ENCODE measurements at places on chromosomes 12 and 14.

DNA sequence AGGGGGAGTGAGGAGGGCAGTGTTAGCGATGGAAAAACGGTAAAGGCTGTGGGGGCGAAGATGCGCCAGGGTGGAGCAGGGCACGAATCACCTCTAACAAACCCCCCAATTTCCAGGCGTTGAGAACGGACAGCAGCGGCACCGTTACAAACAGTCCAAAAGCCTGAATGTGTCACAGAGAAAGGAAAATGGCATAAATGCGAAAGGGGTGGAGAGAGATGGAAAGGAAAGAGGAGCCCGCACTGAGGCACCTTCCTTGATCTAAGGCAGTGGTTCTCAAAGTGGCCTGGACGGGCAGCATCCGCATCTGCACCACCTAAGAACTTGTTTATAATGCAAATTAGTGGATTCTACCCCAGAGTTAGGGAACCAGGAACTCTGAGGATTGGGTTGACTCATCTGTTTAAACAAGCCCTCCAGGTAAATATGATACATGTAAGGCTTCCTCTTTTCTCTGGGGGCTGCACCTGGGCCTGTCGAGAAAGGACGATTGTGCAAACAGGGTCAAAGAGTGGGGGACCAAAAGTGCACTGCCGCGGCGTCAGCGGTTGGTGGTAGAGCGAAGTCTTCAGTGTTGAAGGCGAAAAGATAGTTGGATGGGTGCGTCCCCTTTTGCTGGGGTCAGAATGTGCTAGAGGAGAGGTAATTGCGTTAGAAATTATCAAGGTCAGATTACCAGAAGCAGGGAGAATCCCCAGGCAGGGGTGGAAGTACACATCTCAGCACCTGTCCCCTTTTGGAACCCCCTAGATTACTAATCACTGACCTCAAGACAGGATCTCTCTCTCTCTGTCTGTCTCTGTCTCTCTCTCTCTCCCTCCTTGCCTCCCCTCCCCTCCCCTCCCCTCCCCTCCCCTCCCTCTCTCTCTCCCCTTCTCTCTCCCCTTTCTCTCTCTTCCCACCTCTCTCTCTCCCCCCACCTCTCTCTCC, 1.3 kb upstream of the KCNH5 start:
- DNase-seq: no peak

GRCh38 chr14:68598621-68599447, 194.0 kb downstream of the ZFP36L1 start:
- DNase-seq: peak; percentile 69

DNA sequence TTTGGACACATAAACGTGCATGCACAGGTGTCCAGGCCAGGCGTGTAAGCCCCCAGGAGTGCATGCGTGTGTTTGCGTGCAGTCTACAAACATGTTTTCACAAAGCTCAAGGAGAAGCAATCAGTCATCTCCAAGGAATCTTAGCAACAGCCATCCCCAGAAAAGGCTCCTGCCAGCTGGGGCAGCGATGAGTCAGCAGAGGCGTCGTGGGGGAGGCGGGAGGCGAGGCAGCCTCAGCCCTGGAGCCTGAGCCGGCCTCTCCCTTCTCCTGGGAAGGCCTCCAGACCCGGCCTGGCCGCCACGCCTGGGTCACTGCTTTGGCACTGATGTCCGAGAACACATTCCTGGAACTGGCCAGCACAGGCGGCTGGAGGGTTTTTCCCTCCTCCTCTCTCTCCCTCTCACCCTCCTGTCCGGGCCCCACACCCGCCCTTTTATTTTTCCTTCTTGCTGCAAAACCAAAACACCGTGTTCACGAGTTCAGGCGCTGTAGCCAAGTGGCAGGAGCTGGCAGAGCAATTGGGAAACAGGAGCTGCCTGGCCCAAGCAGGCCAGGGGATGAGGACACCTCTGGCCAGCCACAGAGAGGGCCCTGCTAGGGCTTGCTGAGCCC, 92.7 kb downstream of the LRRC74A start:
- peak; percentile 91 for DNase-seq

GRCh38 chr12:72275526-72275925, 3.4 kb downstream of the TRHDE start:
- no peak for DNase-seq

DNA sequence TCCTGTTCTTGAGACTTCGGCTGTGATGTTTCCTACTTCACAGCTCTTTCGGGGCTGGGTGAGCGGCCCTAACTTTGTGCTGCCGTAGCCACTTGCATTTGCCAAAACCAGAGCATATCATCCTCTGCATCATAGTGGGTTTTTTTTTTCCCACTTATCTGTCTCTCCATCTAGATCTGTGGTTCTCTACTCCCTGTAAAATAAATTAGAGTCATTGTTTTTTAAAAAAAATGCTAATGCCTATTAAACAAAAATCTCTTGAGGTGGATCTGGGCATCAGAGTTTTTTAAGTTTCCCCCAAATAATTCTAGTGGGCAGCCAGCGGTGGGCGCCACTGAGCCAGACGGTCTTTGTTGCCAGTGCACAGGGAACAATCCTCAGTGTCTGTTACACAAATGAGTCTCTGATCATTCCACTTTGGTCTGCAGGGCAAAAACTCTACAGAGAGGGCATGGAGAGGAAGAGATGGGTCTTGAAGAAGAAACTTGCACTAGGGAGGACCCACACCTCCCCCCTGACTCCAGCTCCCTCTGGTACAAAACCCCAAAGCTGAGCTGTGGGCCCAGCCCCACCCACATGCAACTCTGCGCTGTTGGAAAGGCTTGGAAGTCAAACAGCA, 62.4 kb upstream of the BCL2L14 start:
- no peak for DNase-seq

DNA sequence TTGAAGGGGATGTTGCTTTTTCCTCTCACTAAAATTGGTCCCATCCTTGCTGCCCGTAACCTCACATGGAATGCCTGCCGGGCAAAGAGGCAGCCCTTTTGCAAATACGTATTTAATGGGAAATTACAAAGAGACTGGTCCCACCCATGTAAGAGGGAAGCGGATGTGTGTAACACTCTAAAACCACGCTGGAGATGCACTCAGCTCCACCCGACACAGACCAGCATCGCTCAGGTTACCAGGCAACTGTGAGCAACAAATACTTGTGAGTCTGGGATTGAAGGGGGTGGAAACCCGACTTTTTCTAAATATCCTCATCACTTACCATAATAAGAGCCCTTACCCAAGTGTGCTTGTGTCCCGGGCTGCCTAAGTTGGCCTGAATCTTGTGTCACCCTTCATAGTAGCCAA, 47.7 kb downstream of the ELK3 start:
- peak; percentile 53 for DNase-seq

GRCh38 chr14:92984082-92984788, 61.3 kb downstream of the CHGA start:
- DNase-seq: no peak

GRCh38 chr12:128450810-128451209, 183.8 kb downstream of the TMEM132C start:
- DNase-seq: no peak

DNA sequence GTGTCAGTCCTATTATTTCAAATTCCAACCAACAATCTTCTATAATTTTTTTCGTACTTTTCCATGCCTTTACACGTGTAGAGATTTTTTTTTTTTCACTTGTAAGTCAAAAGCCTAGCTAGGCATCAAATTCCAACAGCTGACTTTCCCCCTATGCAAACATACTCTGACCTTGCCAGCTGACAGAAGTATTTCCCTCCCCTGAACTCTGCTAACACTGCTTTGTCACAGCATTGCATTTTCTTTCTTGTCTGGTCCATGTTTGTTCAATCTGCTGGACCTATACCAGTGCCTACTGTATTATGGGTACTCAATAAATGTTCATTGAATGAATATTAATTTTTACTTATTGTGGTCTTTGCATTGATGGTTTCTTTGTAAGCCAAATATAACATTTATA, 435.3 kb upstream of the GARIN6 start:
- no peak for DNase-seq

GRCh38 chr14:50099335-50099734, 17.0 kb downstream of the VCPKMT start:
- no peak for DNase-seq

DNA sequence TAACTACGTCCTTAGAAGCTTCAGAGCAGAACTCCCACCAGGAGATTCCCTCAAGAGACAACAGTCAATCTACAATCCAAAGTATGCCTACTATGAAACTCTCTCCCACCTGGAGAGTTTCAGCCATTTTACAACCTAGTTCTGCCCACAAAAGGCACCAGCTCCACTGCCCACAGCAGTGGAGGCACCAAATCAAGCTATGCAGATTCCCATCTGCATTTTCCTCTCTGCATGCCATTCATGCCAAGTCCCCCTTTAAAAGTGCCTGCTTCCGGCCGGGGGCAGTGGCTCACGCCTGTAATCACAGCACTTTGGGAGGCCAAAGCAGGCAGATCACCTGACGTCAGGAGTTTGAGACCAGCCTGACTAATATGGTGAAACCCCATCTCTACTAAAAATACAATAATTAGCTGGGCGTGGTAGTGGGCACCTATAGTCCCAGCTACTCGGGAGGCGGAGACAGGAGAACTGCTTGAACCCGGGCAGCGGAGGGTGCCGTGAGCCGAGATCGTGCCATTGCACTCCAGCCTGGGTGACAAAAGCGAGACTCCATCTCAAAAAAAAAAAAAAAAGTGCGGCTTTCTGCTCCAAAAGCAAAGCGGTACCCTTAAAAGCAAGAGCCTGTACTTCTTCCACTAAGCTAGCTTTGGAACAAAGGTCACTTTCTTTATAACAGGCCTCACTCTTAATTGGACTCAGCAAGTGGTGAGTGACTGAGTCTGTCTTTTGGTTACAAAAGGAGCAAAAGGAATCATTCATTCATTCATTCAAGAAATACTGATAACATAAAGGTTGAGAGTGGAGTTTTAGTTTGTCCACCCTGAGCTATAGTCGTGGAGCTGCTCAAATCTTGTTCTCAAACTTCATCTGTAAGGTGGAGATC, 10.1 kb upstream of the DLGAP5 start:
- DNase-seq: no peak

GRCh38 chr14:74239848-74240793, 872 bp downstream of the VSX2 start:
- no peak for DNase-seq

GRCh38 chr12:67270622-67271021, 1.5 kb downstream of the CAND1 start:
- no peak for DNase-seq

DNA sequence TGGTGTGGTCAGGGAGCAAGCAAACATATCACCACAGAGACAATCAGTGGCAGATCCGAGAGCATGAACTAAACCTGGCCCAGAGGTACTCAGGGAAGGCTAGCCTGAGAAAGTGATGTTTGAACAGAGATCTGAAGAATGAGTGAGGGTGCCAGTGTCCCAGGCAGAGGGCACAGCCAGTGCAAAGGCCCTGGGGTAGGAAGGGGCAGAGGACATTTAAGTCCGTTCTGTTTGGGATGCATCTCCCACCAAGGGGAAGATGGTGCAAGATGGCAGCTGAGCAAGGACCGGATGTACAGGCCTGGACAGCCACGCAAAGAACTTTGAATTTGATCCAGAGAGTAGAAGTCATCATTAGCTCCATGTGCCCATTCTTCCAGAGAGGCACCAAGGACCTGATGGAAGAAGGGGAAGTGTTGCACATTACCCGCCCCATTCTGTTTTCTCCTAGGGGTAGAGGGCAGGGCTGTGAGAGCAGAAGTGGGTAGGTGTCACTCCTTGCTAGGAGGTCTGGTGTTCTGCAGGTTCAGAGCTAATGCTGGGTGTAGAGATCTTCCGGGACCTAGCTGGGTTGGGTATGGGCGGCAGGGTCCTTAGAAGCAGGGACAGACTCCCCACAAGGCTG, 3.9 kb downstream of the DTX1 start:
- no peak for DNase-seq

DNA sequence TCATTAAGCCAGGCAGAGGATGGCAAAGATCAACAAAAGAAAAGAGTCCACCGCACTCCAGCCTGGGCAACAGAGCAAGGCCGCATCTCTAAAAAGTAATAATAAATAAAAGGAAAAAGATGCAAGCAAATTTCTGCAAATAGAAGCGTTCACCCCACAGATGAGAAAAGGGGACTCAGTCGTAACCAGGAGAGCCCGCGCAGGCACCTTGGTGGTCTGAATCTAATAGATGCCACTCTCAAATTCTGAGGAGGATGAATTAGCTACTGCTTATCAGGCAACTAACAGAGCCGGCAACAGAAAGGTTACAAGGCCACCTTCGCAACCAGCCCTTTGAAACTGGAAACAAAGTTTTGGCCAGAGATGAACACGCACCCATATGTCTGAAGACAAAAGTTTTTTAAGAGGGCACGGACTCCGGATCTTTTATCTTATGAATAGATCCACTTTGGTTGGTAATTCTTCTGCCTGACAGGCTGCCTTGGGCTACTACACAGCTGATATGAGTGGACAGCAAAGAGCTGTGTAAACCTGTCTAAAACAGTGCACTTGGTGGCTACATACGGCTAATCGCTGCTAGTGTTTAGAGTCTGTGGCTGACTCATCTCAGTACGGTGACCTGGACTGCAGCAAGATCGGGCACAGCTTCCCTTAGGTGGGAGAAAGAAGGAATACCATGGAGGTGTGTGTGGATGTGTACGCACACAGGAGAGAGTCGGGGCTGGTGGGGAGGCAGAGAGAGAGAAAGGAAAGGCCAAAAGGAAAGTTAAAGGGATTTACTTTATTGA, 32.9 kb upstream of the TTC7B start:
- DNase-seq: no peak

DNA sequence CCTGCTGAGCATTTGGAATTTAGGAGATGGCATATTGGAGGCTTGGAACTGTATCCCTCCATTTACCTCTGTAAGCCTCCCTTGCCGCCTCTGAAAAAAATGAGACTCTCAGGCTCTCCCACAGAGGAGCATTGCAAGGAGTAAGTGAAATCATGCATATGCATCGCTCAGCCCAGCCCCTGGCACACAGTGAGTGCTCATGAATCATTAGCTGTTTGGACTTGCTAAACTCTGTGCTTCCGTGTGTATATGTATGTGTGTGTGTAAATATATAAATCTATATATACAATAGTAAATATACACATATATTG, 17.1 kb upstream of the TBX3 start:
- no peak for DNase-seq

DNA sequence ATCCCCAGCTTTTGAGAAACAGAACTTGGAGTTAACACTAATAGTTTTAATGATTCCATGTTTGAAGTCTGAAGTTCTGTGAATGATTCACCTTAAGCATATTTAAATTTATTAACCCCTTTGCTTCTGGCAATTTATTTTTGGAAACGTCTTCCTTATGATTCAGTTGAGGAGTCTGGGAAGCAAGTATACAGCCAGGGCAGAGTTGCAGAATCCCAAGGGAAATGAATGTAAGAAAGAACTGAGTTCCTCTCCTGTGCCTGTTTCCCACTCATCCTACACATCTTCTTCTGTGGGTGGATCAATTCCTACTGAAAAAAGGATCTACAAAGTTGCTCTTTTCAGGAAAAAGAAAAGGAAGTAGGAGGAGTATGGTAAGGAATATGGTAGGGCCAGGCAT, 108.2 kb upstream of the CCDC91 start:
- DNase-seq: no peak

DNA sequence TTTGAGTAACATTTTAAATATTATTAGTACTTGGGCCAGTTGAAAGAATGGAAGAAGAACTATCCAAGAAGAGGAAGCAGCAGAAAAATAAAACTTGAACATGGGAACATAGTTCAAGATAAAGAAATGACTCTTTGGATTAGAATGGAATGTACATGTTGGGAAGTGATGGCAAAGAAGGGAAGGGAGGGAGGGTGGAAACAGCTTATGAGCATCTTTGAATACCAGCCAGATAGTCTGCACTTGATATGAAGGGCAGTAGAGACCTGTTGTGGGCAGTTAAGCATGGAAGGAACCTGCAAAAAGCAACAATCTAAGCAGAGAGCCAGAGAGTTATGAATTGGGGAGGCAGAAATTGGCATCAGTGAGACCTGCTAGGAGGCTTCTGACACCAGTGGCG, 10.0 kb upstream of the IL22 start:
- no peak for DNase-seq

- no peak for DNase-seq
Measured at GRCh38 chr14:28673056-28673455, 93.5 kb upstream of the FOXG1 start.

Measured in mucosa of descending colon (tissue), 3 donors.